ENCODE measurements at places on chromosomes 1 and 21.
A peak's percentile ranks its signal among the peaks of the same experiment; 100 is the strongest.

DNA sequence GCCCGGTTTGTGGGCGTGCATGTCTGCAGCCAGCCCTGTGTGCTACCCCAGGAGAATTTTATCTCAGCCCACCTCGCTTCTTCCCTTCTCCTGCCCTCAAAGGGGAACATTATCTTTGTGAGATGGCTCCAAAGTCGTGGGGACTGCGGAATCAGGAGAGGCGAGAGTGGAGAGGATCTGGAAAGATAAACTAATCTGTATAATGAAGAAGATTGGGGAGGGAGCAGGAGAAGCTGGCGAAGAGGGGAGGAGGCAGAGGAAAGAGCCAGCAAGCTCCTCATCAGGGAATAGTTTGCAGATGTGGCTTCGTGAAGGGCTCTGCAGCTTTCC, 310.3 kb downstream of the MATN1 start:
- DNase-seq = no peak

GRCh38 chr1:193367863-193368262, 181.4 kb upstream of the B3GALT2 start:
- no peak for DNase-seq

- DNase-seq = no peak
Measured at GRCh38 chr1:48216941-48217340, 5.6 kb upstream of the SLC5A9 start.

DNA sequence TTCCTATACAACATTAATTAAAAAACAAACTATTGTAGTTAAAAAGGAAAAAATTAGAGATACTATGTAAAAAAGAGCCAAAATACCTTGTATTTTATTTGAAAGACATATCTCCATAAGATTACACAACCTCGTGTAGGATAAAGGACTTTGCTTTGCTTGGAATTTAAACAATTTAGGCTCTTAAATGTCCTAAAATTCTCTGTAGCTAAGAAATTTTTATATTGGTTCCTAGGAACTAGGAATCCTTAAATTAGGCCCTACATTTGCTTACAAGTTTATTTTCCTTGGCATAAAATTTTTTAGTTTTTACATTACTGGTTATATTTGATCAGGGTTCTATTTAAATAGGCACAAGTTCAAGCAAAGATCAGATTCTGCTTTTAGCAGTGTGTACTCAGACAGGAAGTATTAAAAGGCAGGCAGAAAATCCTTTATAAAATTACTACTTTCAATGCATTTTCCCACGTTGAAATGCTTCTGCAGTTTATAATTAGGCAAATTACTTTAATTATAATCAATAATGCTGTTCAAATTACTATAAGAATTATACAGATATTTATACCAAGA, 3.4 kb upstream of the ANGPTL3 start:
- DNase-seq = no peak

DNA sequence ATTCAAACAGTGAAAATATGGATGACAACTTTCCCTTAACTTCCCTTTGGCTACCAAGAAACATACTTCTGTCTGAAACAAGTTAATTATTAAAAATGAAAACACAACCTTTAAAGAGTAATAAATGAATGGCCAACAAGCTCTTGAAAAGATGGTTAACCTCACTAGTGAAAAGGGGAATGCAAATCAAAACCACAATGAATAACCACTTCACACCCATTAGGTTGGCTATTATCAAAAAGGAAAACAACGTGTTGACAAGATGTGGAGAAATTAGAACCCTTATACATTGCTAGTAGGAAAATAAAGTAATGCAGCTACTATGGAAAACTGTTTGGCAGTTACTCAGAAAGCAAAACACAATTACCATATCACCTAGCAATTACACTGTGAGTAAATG, 14.1 kb downstream of the COP1 start:
- DNase-seq = no peak

DNA sequence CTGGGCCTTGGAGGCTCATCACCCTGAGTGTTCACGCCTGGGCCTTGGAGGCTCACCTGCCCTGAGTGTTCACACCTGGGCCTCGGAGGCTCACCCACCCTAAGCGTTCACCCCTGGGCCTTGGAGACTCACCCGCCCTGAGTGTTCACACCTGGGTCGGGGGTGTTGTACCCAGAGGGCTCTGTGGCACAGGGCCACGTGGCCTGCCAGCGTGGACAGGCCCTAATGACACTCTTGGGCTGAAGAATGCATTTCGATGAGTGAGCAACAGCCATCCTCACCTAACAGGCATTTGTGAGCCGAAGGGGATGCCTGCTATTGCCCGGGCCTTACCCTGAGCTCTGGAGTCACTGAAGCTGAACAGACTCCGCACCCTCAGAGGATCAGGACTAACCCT, 17.5 kb downstream of the SLC19A1 start:
- DNase-seq = no peak

DNA sequence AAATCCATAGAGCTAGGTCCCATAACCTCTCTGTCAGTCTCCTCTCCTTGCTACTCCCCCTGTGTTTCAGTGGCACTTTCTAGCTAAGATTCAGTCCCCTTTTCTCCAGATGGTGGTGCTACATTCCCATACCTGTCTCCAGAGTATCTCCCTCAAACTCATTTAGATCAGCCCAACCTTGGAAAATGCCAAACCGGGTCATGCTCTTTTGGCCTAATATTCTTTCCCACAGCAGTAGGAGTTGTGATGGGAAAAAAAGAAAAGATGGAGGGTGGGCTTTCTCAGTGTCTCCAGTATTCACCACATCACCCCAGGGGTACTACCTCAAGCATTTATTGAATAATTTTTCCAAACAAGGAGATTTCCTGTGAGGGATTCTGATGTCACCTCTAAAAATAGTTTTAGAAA, 3.2 kb upstream of the RXFP4 start:
- peak; percentile 75 for DNase-seq

GRCh38 chr1:1272341-1273208, 1.1 kb downstream of the UBE2J2 start:
- DNase-seq = peak; percentile 32

DNA sequence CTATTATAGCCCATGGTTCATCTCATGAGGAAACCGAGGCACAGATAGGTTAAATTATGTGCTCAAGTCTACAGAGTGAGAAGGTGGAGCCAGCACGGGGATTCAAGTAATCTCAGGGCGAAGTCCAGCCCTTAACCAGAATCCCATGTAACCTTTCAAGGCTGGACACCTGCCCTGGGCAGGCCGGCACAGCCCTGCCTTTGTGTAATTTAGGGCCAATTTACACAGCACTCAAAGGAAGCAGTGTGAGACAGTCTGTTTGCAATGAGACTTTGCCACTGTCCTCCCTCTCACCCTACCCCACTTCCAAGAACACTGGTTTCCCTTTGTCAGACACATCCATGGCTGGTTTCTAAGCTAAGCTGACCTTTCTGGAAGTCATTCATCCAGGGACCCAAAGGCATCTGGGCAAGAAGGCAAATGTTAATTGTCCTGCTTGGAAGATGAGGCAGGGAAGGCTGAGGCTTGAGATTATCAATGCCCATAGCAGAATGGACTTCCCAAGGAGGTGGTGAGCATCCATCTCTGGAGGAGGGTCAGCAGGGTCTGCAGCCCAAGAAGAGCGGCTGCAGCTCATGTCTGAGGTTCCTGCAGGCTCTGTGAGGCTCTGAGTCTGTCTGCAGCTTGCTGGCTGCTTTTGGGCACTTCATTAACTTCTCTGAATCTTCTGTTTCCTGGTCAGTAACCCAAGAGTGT, 159.2 kb downstream of the TRABD2B start:
- DNase-seq = no peak

- DNase-seq = no peak
Measured at GRCh38 chr1:181094416-181095212, 6.1 kb downstream of the IER5 start.

GRCh38 chr1:212713465-212714136, 14.0 kb upstream of the BATF3 start:
- no peak for DNase-seq

- DNase-seq = no peak
Measured at GRCh38 chr1:37666241-37666867, 26.0 kb upstream of the CDCA8 start.

DNA sequence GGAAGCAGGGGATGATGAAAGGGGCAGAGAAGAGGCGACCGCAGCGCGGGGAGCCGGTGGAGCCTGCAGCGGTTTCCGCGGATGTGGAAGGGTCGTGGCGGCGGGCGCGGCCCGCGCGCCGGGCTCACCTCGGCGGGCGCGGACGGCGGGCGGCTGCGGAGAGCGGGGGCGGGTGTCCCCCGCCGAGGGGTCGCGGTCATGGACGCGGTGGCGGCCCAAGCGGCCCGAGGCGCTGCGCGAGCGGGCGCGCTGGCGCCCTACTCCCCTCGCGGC, 572 bp downstream of the LPGAT1 start:
- peak; percentile 32 for DNase-seq

DNA sequence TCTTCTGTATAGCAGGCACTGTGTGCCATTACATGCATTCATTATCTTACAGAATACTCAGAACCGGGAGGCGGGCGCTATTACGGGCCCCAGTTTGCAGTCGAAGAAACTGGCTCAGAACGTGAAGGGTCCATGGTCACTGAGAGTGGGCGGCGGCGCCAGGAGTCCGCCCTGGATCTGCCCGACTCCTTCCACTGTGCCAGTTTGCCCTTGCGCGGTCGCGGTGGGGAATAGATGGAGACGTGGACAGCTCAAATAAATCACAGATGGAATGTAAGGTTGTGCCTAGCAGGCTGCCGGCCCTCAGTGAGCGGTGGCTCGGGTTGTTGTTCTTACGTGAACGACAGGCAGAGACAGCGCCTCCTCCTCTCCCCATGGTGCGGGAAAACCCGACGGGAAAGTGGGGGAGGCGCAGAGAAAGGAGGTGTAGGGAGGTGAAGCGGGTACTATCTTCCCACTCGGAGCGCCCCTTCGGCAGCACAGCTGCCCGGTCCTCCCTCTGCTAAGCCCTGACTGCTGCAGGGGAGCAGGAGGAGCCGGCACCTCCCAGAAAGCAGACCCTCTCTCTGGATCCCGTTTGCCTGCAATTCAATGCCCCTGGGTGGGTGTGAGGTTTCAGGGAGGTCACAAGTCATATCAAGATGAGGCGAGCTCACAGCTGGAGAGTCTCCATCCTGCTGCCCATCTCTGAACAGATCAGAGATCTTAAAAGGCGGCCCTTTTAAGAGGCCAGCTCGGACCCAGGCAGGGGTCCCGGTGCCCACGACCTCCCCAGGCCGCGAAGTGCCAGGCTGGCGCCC, 1.1 kb downstream of the COL9A2 start:
- peak; percentile 57 for DNase-seq

GRCh38 chr1:80375109-80375508, 1368.6 kb upstream of the ADGRL4 start:
- DNase-seq = no peak

DNA sequence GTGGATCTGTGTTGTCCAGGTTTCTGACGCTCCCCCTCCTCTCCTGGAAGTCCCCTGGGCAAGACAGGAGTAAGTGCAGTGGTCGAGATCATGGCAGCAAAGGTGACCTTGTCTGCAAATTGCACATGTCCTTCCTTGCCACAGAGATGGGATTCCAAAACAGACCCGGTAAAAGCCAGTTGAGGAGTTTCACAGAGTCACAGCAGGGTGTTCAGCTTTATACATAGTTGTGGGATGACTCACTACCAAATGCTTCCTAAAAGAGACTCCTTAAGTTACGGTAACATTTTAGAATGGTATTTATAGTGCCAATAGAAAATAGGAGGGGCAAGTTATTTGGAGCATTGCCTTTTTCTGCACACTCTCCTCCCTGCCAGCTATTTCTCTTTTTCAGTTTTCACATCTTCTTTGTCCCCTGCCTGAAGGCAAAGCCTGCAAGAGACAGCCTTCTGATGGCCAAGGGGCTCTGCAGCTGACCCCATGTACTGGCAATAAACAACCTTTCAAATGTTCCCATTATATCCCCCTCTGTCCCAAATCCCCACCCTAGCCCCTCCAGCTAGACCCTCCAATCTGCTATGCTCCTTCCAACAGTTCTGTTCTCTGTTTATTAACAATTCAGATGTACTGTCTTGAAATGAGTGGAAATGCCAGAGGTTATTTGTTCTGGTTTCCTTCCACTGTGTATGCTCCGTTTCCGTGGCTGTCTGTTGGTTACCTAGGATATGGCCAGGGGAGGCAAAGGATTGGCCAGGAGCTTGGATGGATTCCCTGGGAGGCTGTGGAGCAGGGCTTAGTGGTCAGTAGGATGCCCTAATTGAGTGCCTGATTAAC, 115.0 kb downstream of the TGFB2 start:
- DNase-seq = no peak

- DNase-seq = peak; percentile 40
Measured at GRCh38 chr1:54302951-54303843, 103.0 kb downstream of the SSBP3 start.

DNA sequence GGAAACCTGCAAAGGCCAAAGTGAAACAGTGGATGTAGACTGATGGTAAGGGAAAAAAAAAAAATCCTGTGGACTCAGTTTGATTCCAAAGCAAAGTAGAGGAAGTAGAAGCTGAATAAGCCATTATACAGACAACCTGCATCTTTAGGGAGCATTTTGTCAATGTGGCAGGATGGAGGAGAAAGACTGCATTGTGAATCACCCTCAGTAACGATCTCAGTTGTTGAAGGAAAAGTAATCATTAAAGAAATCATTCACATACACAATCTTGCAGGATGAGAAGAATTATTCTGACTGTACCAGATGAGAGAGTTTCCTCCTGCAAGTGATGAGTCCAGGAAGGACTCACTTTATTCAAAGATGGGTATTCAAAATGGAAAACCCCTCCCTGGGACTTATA, 45.1 kb upstream of the TRIM67 start:
- DNase-seq = no peak

Data from NCI-H1105 treated with DMSO at 0.1 percent for 48 hours (cell line).